ENCODE measurements at places on chromosomes 2 and 18.

- no peak overlapping the region for H3K27ac ChIP-seq
- DNase-seq = no peak
- no peak overlapping the region for H3K4me3 ChIP-seq
- no peaks in the 10 kb centered on the region for H3K36me3 ChIP-seq
Measured at GRCh38 chr2:11410101-11410500, 55.9 kb downstream of the E2F6 start.

DNA sequence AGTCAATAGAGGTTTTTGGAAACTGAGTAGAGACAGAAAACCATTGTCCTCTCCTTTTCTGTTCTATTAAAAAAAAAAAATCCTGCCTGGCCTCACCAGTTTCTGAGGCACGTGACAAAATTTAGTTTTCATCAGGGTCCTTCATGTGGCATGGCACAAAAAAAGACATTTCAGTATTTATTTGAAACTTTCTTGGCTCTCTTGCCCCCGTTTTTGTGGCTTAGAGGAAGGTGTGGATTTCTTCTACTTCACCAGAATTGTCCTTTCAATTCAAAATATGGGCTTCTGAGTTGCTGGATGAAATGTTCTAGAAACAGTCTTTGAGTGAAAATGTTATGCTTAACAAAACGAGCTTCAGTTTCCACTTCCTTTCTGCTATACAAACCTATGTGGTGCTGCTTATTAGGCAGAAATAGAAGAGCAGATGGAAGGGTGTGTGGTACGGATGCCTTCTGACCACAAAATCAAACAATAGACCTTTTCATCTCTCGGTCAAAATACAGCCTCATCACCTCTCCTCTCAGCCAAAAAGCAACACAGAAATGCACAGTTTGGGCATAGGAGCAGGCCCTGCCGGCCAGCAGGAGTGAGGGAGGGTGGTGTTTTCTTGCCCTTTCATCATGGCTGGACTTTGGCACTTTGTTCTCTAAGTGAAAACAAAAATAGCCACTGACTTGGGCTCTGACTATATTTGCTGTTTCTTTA, 89.2 kb downstream of the SH3RF3 start:
- DNase-seq = peak; percentile 43
- no peak overlapping the region for H3K27ac ChIP-seq
- no peaks in the 10 kb centered on the region for H3K36me3 ChIP-seq
- peaks cover 9% of the 10 kb centered on the region for H3K27me3 ChIP-seq
- peaks cover 17% of the 10 kb centered on the region for H3K4me1 ChIP-seq
- no peak overlapping the region for H3K4me3 ChIP-seq

GRCh38 chr2:9809448-9810088, 33.7 kb upstream of the TAF1B start:
- H3K36me3 ChIP-seq = no peaks in the 10 kb centered on the region
- peaks cover 20% of the 10 kb centered on the region for H3K4me1 ChIP-seq
- no peak overlapping the region for H3K4me3 ChIP-seq

DNA sequence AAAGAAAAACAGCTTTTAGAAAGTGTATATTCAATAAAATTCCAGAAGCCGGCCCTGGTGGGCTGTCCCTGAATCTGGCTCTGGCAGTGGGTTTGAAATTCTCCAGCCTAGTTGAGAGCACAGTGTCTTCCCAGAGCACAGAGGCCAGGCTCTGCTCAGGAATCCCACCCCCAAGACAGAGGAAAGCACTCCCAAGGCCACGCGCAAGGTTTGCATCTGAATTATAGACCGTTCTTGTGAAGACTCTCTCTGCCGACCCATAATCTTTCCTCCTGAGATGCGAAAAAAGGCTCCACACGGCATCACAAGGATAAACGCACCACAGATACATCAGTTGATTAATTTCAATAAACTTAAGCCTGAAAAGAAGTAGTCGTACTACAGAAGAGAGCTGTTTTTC, 342.2 kb downstream of the CMPK2 start:
- H3K4me1 ChIP-seq = no peaks in the 10 kb centered on the region
- DNase-seq = no peak
- no peaks in the 10 kb centered on the region for H3K27me3 ChIP-seq
- H3K36me3 ChIP-seq = no peaks in the 10 kb centered on the region

DNA sequence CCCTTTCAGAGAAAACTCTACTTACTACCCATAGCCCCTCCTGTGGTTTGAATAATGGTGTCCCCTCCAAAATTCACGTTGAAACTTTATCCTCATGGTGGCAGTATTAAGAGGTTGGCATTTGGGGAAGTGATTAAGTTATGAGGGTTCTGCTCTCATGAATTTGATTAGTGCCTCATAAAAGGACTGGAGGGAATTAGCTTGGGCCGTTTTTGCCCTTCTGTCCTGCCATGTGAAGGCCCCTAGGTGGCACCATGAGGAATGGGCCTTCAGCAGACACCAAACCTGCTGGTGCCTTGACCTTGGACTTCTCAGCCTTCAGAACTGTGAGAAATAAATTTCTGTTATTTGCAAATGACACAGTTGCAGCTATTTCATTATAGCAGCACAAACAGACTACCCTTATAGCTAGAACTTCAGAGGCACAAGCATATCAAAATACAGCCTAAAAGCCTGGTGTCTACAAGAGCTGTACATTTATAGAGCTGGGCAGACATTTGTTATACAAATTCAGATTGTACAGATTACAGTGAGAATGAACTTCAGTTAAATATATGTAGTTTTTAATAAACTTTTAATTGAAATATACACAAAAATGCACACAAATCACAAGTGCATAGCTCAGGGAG, 2.6 kb upstream of the PTPN2 start:
- peaks cover 4% of the 10 kb centered on the region for H3K4me1 ChIP-seq
- H3K36me3 ChIP-seq = no peaks in the 10 kb centered on the region
- no peak overlapping the region for H3K27ac ChIP-seq
- no peaks in the 10 kb centered on the region for H3K27me3 ChIP-seq
- no peak for DNase-seq
- H3K4me3 ChIP-seq = no peak overlapping the region

- no peaks in the 10 kb centered on the region for H3K4me1 ChIP-seq
- H3K27me3 ChIP-seq = no peaks in the 10 kb centered on the region
- H3K36me3 ChIP-seq = no peaks in the 10 kb centered on the region
- H3K4me3 ChIP-seq = no peak overlapping the region
Measured at GRCh38 chr2:206915121-206915520, 24.2 kb upstream of the CPO start.

- H3K36me3 ChIP-seq = no peaks in the 10 kb centered on the region
- no peak overlapping the region for H3K27ac ChIP-seq
- no peaks in the 10 kb centered on the region for H3K4me1 ChIP-seq
- no peak overlapping the region for H3K4me3 ChIP-seq
Measured at GRCh38 chr2:170455617-170456426, 259.3 kb upstream of the SP5 start.

DNA sequence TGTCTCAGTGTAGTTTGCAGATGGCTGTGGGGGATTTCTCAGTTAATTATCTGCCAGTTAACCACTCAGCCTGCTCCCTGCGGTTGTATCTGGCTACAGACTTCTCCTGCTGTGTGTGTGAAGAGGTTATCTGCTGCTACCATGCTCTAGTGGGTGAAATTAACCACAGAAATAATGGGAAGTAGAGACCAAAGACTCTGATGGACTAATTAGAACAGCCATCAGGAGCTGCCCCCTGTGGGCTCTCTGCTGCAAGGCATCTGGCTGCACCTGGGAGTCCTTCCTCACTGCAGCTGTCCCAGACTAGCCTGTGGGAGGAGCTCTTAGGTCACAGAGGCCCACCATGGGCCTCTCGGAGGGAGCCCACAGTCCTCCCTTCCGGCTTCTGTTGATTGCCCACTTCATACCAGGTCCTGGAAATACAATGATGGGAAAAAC, 66.6 kb downstream of the CTIF start:
- H3K27ac ChIP-seq = no peak overlapping the region
- peaks cover 46% of the 10 kb centered on the region for H3K4me1 ChIP-seq
- no peaks in the 10 kb centered on the region for H3K36me3 ChIP-seq
- H3K4me3 ChIP-seq = no peak overlapping the region

GRCh38 chr2:219944866-219945265, 317.4 kb downstream of the SLC4A3 start:
- no peak overlapping the region for H3K4me3 ChIP-seq
- H3K27ac ChIP-seq = peak overlapping the region; percentile 16
- no peaks in the 10 kb centered on the region for H3K36me3 ChIP-seq
- no peaks in the 10 kb centered on the region for H3K27me3 ChIP-seq
- peak; percentile 86 for DNase-seq

- peak; percentile 50 for DNase-seq
- H3K4me1 ChIP-seq = peaks cover 14% of the 10 kb centered on the region
- no peak overlapping the region for H3K4me3 ChIP-seq
- no peaks in the 10 kb centered on the region for H3K36me3 ChIP-seq
- peaks cover 2% of the 10 kb centered on the region for H3K27me3 ChIP-seq
Measured at GRCh38 chr2:64799592-64800252, 146.0 kb upstream of the SERTAD2 start.

DNA sequence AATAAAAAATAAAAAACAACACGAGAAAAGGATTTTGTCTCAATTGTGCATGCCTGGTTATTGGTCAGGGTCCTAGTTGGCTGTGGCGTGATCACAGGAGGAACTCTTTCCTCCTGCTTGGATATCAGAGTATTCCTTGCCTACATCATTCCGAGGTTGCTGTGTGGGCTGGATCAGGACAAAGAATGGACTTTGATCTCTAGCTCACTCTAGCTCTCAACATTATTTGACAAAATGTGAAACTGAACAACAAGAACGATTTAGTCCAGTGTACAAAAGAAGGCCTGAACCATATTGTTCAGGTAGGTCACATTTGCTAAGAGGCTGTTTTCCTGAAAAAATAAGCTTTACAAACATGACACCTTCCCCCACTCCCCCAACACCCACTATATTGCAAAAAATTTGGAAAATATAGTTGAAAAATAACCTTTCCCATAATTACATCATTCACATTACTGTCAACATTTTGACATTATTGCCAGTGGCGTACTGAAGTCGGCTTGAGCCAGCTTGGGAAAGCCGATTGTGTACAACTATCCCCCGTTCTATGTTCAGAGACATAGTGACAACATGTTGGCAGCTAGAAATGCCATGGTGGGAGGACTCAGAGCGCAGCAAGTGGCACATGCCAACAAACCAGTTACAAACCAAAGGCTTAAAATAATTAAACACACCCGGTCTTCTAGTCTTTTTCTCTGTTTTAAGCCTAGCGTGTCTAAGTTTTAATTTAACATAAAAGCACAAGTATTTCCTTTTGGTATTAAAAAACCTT, 179.0 kb downstream of the LPIN1 start:
- DNase-seq = no peak
- no peak overlapping the region for H3K4me3 ChIP-seq
- H3K27me3 ChIP-seq = no peaks in the 10 kb centered on the region
- H3K4me1 ChIP-seq = peaks cover 4% of the 10 kb centered on the region
- no peak overlapping the region for H3K27ac ChIP-seq
- no peaks in the 10 kb centered on the region for H3K36me3 ChIP-seq

- DNase-seq = no peak
- no peaks in the 10 kb centered on the region for H3K27me3 ChIP-seq
- no peak overlapping the region for H3K4me3 ChIP-seq
- H3K36me3 ChIP-seq = no peaks in the 10 kb centered on the region
- H3K4me1 ChIP-seq = no peaks in the 10 kb centered on the region
- H3K27ac ChIP-seq = no peak overlapping the region
Measured at GRCh38 chr2:215283221-215283620, 28.6 kb upstream of the ATIC start.

- peaks cover 7% of the 10 kb centered on the region for H3K4me1 ChIP-seq
- H3K36me3 ChIP-seq = no peaks in the 10 kb centered on the region
- H3K4me3 ChIP-seq = no peak overlapping the region
- H3K27me3 ChIP-seq = peaks cover 26% of the 10 kb centered on the region
- H3K27ac ChIP-seq = no peak overlapping the region
- no peak for DNase-seq
Measured at GRCh38 chr2:44766777-44767176, 174.7 kb upstream of the SIX3 start.

GRCh38 chr2:98463081-98463481, 18.4 kb downstream of the INPP4A start:
- H3K4me1 ChIP-seq = peaks cover 34% of the 10 kb centered on the region
- DNase-seq = no peak

- H3K27ac ChIP-seq = no peak overlapping the region
- H3K4me3 ChIP-seq = no peak overlapping the region
- no peak for DNase-seq
- no peaks in the 10 kb centered on the region for H3K4me1 ChIP-seq
- H3K36me3 ChIP-seq = no peaks in the 10 kb centered on the region
Measured at GRCh38 chr2:134819334-134819733, 19.1 kb upstream of the ACMSD start.

GRCh38 chr2:76000425-76000824, 289.7 kb upstream of the GCFC2 start:
- no peaks in the 10 kb centered on the region for H3K4me1 ChIP-seq
- H3K27ac ChIP-seq = no peak overlapping the region
- H3K4me3 ChIP-seq = no peak overlapping the region
- no peak for DNase-seq
